ENCODE measurements at places on chromosomes 6 and 20.

DNA sequence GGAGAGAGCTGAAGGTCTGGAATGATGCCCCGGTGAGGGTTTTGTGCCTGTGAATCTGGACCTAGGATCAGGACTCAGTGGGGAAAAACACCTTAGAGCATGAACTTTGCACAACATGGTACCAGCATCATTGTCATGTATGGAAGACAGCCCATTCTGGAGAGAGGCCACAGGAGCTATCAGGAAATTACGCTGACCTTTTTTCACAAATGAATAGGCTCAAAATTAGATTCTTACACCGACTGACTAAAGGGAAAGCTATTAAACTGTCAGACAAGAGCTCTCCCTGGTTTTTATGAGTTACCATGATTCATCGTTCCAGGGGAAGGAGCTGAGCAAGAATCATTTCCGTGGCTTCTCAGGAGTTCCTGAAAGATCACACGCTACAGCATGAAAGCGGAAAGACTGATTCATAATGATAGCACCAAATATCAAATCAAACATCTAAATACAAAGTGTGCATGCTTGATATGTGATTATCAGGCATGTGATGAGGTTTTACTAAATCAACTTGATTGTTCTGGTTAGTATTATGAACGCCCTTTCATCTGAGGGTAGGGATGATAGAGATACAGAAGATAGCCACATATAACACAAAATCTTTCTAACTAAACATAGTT lies 224.9 kb upstream of the SMLR1 start:
- DNase-seq = peak; percentile 98

GRCh38 chr20:59004493-59004762 lies 2.6 kb downstream of the CTSZ start:
- DNase-seq = no peak

DNA sequence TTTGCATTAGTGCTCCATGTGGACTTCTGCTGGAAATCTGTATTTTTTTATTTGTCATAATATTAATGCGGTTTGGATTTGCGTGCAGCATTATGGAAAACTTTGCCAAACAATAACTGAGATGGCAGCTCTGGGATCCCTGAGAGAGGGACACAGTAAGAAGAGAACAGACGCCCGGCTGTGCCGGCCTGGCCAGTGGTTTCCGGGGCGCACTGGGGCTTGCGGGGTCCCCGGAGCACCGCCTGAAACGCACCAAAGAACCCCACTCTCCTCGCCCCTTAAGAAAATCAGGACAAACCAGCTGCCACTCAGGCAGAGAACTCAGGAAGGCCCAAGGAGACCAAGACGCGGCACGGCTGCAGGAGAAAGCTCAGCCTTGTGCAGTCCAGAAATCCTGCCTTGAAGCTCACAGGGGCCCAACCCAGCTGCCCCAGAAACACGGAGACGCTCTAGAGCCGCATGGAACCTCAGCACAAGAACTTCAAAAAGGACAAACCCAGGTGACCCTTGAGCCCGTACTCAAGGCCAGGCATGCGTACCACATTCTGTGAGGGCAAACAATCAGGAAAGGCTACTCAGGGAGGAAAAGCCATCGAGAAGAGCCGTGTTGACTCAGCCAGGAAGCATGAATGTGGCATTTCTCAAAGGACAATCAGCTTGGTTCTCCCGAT lies 226.5 kb upstream of the CDYL start:
- no peak for DNase-seq

DNA sequence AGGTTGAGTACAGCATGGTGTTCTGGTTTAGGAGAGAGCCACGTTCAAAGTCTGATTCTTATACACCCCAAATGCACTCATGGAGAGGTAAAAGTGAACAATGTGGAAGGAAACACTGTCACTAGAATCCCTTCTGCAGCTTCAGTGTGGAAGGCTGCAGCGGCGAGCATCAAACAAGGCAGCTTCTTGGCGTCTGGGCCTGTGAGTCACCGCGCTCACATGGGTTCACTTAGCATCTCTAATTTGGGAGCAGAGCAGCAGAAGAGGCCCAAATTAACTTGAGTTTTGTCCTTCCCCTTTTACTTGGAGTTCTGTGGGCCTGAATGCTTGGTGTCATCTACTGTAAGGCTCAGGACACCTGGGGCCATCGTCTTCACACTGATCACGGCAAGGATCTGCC lies 10.9 kb upstream of the E2F1 start:
- DNase-seq = no peak

DNA sequence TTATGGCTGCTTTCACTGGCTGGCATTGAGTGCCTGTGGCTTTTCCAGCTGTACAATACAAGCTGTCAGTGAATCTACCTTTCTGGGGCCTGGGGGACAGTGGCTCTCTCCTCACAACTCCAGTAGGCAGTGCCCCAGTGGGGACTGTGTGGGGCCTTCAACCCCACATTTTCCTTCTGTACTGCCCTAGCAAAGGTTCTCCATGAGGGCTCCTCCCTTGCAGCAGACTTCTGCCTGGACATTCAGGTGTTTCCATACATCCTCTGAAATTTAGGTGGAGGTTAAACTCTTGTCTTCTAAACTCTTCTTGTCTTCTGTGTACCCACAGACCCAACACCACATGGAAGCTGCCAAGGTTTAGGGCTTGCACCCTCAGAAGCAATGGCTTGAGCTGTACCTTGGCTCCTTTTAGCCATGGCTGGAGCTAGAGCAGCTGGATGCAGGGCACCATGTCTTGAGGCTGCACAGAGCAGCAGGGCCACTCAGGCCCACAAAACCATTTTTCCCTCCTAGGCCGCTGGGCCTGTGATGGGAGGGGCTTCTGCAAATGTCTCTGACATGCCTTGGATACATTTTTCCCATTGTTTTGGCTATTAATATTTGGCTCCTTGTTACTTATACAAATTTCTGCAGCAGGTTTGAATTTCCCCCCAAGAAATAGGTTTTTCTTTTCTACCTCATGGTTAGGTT lies 9.6 kb downstream of the PEX7 start:
- no peak for DNase-seq

DNA sequence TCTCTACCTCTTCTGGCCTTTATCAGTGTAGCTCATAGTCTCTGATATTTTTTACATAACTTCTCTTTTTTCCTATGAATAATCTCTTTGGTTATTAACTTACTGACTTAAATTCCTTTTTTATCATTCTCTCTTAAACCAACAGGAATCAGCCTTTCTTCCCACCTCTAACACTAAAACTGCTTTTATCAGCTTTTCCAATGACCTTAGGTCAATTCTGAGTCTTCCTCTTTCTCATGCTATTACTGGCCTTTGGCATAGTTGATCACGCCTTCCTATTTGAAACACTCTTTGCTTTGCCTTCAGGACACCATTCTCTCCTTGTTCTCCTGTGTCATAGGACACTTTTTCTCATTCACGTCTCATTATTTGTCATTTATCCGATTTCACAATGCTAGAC lies 8.1 kb upstream of the HINT3 start:
- DNase-seq = no peak

DNA sequence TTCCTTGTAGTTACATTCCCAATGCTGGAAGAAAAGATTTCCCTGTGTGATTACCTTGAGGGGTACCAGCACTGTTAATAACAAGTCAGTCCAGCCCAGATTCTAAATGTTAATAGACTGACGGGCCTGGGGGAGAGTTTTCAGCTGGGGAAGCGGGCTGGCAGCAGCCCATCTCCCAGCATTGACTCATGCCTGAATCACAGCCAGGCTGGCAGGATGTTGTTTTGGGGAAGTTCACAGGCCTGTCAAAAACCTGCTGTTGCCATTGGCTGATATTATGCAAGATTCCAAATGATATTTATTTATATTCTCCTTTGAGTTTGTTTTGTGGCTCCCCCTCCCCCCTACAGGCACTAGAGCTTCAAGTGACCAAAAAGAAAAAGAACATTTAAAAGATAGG lies 213.9 kb upstream of the CNR1 start:
- peak; percentile 15 for DNase-seq

DNA sequence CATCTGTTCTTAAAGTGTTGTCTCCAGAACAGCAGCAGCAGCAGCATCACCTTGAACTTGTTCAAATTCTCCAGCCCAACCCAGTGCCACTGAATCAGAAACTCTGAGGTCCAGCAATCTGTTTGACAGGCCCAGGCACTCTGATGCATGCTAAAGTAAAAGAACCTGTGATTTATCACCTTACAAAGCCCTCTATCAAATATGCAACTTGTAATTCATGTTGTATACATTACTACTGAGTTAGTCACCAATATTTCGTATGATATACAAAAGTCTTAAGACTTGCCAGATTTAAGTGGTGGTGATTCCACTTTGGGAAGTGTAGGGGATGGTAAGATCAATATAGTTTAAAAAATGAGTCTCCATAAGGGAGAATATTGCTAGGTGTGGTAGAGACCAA lies 6.0 kb upstream of the CD164 start:
- DNase-seq = no peak

DNA sequence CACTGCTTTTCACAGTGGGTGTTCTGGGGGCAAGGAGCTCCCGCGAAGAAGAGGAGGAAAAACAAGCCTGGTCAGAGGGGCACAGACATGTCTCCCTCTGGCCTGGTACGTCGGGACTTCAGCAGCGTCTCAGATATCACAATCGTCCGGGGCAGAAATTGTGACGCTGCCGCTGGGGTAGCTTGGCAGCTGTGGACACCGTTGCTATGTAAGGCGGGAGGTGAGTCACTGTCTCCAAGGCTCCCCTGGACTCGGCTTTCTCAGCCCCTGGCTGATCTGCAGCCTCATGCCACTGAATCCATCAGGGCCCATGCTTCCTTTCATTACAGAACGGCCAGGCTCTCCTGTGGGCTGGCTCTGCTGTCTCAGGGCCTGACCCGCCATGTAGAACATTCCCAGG lies 98.7 kb downstream of the SULF2 start:
- DNase-seq = peak; percentile 73

- DNase-seq = no peak
These were observed 21.7 kb upstream of the SMIM26 start for GRCh38 chr20:18545566-18545965.

GRCh38 chr6:15675536-15676220 lies 12.8 kb upstream of the DTNBP1 start:
- DNase-seq = no peak

GRCh38 chr6:160082627-160083026 lies 39.0 kb upstream of the SLC22A1 start:
- no peak for DNase-seq

DNA sequence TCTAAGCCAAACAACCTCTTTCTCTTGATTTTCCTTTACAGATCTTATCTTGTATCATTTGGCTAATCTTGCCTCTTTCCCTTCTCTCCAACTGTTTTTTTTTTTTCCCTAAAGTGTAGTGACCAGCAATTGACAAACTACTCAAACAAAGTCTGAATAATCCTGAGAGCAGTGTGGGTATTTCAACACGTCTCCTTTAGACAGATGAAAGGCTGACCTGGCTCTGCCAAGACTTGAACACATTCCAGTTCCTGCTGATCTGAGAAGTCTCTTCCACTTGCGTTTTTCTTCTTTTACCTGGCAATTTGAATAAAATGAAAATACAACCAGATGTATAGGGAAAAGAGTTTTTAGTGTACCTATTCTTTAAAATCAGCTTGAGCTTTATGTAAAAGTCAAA lies 168.4 kb downstream of the GJA10 start:
- no peak for DNase-seq

DNA sequence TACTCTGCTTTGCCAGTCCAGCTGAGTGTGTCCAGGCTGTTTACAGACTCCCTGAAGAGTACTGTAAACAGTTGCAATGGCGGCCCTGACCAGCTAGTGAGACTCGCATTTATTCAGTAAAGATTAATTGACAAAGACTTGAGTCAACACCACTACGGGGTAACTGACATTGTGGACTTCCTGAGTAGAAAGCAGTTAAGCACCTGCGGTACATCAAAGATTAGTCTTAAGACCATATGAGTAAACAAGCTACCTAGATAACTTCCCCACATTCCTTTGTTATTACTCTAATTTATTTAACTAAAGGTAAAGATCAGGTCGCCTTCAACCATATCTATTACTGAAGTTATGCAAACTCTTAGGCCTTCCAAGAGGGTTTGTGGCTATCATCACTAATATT lies 12.6 kb downstream of the VPS52 start:
- DNase-seq = no peak

DNA sequence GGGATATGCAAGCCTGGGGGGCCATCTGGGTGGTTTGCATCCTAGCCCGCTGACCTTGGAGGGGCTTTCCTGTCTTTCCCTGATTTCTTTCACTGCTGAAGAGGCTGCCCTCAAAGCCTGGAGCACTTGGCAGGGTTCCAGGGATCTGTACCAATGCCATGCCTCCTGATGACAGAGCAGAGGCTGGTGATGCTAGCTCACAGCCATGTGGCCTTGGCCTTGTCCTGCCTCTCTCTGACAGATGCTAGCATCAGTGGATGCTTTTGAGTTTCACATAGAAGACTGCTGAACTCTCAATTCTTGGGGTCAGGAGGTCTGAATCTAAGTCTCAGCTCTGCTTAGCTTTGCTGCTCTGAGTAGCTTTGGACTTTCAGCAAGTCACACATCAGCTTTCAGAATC lies 21.9 kb upstream of the RREB1 start:
- DNase-seq = no peak

DNA sequence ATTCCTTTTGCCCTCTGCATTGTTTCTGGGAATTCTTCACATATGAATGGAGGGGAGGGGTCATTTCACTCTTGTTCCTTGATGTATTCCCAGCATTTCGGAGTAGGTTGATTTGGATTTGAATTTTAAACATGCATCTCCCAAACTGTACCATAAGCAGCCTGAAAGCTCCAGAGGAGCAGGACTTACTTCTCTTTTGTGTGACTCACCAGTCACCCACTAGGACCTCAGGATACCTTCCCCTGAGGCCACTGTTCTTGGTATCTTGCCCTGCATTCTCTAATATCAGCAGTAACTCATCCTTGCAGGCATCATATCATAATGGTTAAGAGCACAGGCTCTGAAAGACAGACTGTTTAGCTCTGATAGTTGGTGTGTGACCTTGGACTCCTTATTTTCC lies 703 bp downstream of the MRPL2 start:
- no peak for DNase-seq

DNA sequence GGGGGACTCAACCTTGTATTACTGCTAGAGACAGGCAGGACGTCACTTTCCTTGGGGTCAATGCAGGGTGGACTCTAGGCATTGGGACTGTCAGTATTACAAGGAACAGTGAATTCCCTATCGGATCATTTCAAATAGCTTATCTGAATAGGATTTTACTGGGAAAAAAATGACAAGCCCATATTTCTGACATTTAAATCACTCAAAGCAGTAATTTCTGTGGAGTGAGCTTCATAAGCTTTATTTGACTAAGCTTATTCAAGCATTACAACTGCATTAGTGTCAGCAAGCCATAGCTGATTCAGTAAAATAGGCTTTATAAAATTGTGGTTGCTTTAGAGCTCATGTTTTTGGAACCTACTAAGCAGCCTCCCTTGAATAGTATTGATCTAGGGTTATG lies 44.3 kb downstream of the TRDN start:
- DNase-seq = no peak
